SHP77 (cell line): ENCODE measurements at places on chromosomes 7 and 10.

GRCh38 chr10:71302874-71303568 lies 16.0 kb upstream of the SLC29A3 start:
- DNase-seq = peak; percentile 5

- no peak for DNase-seq
Measured at GRCh38 chr7:50667338-50667737, 102.1 kb upstream of the DDC start.

DNA sequence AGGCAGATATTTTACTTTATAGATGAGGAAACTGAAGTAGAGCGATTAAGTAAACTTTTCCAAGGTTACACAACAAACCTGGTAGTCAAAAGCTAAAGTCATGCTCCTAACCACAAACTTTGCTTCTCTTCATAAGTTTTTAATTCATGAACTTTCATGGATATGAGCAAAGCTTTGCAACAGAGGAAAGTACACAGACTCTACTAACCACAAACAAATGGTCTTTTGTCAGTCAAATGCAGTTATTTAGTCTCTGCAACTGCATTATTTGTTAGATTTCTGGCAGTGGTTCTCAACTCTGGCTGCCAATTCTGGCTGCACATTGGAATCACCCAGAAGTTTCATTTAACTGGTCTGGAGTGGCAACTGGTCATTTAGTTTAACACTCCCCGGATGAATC lies 140.6 kb upstream of the TMEM168 start:
- no peak for DNase-seq

- DNase-seq = no peak
Measured at GRCh38 chr7:100568896-100569844, 4.5 kb downstream of the SAP25 start.

DNA sequence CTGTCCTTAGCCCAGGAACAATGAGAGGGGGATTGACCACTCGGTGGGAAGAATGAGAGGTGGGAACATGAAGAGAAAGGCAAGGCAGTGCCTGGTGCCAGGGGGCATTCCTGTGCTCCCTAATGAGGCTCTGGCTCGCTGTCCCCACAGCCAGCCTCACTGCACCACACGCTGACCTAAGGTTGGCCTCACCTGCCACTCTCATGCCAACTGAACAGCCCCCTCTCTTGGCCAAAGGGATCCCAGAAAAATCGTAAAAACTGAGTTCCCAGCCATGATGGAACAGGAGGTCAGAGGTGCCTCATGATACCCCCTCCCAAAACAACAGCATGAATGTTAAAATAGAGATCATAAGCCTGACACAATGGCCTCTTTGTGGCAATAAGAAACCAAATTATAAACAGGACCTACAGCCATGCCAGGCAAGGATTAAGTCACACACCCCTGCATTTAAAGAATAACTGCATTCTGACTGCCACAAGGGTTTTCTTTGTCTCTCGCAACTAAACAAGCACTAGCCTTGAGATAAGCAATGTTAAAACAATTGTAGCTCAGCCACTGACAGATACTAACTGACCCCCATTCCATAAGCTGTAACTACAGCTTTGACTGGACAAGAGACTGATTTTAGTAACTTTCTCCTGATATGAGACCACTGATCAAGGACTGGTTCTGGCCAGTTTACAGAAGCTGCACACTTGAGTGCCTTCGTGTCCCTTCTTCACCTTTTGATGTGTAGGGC lies 149.2 kb downstream of the SH2D4B start:
- DNase-seq = no peak

DNA sequence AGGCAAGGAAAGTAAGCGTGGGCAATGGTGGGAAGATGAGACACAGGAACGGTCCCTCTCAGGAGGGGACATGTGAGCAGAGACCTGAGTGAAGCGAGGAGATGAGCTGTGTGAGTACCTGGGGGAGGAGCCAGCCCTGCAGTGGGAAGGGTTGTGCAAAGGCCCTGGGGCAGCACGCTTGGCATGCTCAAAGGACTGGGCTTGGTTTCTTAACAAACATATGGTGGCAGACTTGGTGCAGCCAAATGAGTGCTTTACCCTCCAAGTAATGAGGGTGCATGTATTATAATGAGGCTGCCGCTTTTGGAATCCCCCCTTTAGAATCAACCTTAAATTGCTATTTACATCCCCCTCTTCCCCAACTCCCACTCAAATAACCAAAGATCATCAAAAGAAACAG lies 152.7 kb upstream of the FRMD4A start:
- no peak for DNase-seq

DNA sequence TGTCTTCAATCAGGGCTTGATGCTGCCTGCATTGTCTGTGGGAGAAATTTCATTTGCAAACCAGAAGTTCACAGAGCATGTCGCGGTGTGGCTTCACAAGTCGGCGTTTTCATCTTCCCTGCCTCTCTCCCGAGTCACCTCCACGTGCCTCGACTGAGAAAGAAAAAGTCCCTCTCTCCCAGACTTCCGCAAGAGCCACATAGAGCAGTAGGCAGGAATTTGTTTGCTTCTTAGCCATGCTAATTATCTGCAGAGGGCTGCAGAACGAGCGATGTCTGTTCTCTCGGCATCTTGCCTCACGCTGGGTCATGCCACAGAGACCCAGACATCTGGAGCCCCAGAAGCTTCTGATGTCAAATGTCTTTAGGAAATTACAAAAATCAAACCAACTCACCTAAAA lies 272.2 kb downstream of the TCF7L2 start:
- no peak for DNase-seq

DNA sequence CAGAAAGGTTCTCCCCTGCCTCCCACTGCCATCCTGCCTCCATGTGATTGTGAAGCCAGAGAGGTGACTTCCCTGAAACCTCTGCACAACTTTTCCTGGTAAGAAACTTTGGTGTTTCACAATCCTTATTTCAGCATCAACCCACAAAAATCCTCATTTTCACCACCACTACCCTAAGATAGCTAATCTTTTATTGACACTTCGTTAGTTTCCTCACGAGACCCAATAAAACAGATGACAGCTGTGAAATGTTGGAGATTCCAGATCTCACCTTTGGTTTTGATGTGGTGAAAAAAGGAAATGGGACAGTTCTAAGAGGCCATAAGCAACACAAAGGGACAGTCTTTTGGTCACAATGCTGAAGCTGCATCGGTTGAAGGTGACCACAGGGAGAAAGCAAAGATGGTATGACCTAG lies 59.9 kb upstream of the TM9SF3 start:
- no peak for DNase-seq

DNA sequence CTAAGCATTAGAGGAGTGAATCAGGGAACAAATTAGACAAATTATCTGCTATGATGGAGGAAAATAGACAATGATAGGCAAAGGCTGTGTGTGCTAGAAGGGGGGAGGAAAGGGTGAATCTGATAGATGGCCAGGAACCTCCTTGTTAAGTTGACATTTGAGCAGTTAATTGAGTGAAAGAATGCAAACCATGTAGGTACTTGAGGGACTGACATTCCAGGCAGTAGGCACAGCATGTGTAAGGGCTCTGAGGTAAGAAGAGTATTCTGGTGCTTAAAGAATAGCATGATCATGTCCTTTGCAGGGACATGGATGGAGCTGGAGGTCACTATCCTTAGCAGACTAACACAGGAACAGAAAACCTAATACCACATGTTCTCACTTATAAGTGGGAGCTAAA lies 48.6 kb upstream of the TES start:
- no peak for DNase-seq

DNA sequence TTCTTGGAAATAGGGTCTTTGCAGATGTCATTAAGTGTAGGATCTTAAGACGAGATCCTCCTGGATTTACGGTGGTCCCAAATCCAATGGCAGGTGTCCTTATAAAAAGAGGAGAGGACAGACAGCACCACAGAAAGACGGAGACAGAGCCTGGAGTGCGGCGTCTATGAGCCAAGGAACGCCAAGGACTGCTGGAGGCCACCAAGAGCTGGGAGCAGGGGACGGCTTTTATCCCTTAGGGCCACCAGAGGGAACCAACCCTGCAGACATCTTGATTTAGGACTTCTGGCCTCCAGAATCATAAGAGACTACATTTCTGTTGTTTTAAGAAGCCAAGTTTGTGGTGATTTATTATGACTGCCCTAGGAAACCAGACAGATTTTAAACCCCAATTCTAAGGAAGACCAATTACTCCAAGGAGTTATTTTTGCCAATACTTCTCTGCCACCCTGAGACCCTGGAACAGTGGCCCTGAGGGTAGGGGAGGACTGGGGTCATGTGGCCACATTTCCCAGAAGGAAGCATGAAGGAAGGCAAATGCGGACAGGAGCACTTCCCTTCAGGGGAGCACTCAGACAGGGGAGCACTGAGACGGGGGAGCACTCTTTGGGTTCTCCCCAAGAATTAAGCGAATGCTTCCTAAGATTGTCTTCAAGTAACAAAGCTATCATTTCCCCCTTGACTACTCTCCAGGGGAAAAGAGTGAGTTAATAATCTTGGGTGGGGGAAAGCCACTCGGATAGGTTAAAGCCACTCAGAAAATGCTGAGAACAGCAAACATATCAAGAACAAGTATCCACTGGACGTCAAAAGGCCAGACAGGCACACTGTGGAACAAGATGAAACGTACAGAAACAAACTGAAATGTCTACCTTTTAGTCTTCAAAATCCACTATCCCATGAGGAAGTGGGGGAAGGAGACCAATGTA lies 67.5 kb downstream of the CHST15 start:
- peak; percentile 6 for DNase-seq

DNA sequence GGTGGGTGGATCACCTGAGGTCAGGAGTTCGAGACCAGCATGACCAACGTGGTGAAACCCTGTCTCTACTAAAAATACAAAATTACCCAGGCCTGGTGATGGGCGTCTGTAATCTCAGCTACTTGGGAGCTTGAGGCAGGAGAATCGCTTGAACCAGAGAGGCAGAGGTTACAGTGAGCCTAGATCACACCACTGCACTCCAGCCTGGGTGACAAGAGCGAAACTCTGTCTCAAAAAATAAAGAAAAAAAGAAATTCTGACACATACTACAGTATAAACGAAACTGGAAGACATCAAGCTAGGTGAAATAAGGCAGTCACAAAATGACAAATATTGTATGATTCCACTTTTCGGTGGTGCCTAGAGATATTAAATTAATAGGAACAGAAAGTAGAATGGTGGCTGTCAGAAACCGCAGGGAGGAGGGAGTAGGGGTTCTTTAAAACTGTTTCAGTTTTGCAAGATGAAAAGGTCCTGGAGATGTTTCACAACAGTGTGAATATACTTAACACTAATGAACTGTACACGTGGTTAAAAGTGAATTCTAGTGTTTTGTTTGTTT lies 23.2 kb downstream of the PILRA start:
- no peak for DNase-seq
